A549 treated with Hydrocortisone at 1 μM for 4 hours (cell line): ENCODE measurements at places on chromosomes 11 and 22. TPM values are rescaled to one million over a fixed set of nuclear protein-coding genes. Genes with fewer than 3 reads are reported as not detected.

The FOLR2 gene
- total RNA-seq = not detected in 5 replicates

The SAA1 gene
- total RNA-seq = 2.4 to 4.0 TPM (median 3.4 TPM) in 5 replicates

The RFPL1 gene
- total RNA-seq = not detected in 5 replicates

The MPPED2 gene
- not detected in 5 replicates for total RNA-seq

The YPEL4 gene
- 0.18 to 0.39 TPM (median 0.28 TPM) in 5 replicates for total RNA-seq

The TRIM34 gene
- 2.6 to 4.0 TPM (median 3.2 TPM) in 5 replicates for total RNA-seq

The NLRX1 gene
- 9.7 to 12.0 TPM (median 10.7 TPM) in 5 replicates for total RNA-seq

The CNGA4 gene
- 0.05 to 0.10 TPM (median 0.07 TPM) in 4 of 5 replicates, not detected in the other for total RNA-seq

The LMNTD2 gene
- total RNA-seq = 1.9 to 2.8 TPM (median 2.7 TPM) in 5 replicates

The KRTAP5-10 gene
- total RNA-seq = not detected in 5 replicates

The DLG2 gene
- total RNA-seq = 0.14 to 0.23 TPM (median 0.20 TPM) in 5 replicates

The KBTBD3 gene
- total RNA-seq = 0.74 to 1.6 TPM (median 1.4 TPM) in 5 replicates

The PRAME gene
- 94.6 to 117 TPM (median 102 TPM) in 5 replicates for total RNA-seq

The MUC5AC gene
- 1.2 to 1.8 TPM (median 1.5 TPM) in 5 replicates for total RNA-seq

The SCN4B gene
- total RNA-seq = 0.06 to 0.21 TPM (median 0.07 TPM) in 4 of 5 replicates, not detected in the other

The TRPM5 gene
- not detected in 5 replicates for total RNA-seq

The PANX3 gene
- not detected in 5 replicates for total RNA-seq

The ALG8 gene
- total RNA-seq = 57.2 to 63.8 TPM (median 61.9 TPM) in 5 replicates

The TIMM10 gene
- total RNA-seq = 142 to 175 TPM (median 153 TPM) in 5 replicates

The HNRNPUL2 gene
- 38.5 to 50.6 TPM (median 40.7 TPM) in 5 replicates for total RNA-seq

The ZNF74 gene
- 5.9 to 7.4 TPM (median 6.7 TPM) in 5 replicates for total RNA-seq

The SELENOO gene
- 16.1 to 20.4 TPM (median 19.0 TPM) in 5 replicates for total RNA-seq

The BLID gene
- not detected in 5 replicates for total RNA-seq

The MFRP gene
- total RNA-seq = not detected in 5 replicates

The PATL1 gene
- 40.9 to 51.0 TPM (median 46.9 TPM) in 5 replicates for total RNA-seq

The USP2 gene
- total RNA-seq = 0.77 to 1.4 TPM (median 0.96 TPM) in 5 replicates

The CACNA1I gene
- 0.05 to 0.07 TPM (median 0.05 TPM) in 5 replicates for total RNA-seq

The TMPRSS5 gene
- 0.07 to 0.15 TPM (median 0.08 TPM) in 5 replicates for total RNA-seq

The PLXNB2 gene
- 101 to 122 TPM (median 108 TPM) in 5 replicates for total RNA-seq

The GPHA2 gene
- not detected in 5 replicates for total RNA-seq

The GAL3ST1 gene
- 7.8 to 11.6 TPM (median 10.9 TPM) in 5 replicates for total RNA-seq

The E2F8 gene
- 5.1 to 6.7 TPM (median 6.0 TPM) in 5 replicates for total RNA-seq

The TEX54 gene
- total RNA-seq = not detected in 5 replicates

The SMTN gene
- total RNA-seq = 25.3 to 28.4 TPM (median 25.7 TPM) in 5 replicates

The ISX gene
- not detected in 5 replicates for total RNA-seq

The KCTD14 gene
- 1.3 to 2.1 TPM (median 1.6 TPM) in 5 replicates for total RNA-seq

The NAALAD2 gene
- total RNA-seq = 0.03 TPM in 1 of 5 replicates, not detected in the others

The CAT gene
- total RNA-seq = 34.6 to 43.1 TPM (median 37.1 TPM) in 5 replicates

The FIBIN gene
- total RNA-seq = not detected in 5 replicates
